ENCODE measurements at places on chromosomes 11 and 22.

DNA sequence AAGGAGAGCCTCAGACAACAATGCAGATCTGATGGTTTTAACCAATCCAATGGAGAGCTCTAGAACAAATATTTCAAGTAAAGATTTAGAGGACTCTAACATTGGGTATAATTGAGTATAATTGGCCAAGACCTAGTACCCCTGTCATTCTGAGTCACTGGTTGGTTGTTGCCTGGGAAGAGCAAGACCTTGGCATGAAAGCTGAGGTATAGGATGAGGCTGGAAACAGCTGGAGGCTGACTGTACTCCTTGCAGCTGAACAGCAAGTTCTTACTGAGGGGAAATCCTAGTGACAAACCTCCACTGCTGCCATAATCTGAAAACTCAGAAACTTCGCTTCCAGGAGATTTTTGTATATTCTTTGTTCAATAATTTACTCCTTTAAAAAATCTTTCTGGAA, 54.3 kb upstream of the MUC15 start:
- no peak for DNase-seq

GRCh38 chr22:24214467-24215285, 30.2 kb downstream of the GGT5 start:
- no peak for DNase-seq

DNA sequence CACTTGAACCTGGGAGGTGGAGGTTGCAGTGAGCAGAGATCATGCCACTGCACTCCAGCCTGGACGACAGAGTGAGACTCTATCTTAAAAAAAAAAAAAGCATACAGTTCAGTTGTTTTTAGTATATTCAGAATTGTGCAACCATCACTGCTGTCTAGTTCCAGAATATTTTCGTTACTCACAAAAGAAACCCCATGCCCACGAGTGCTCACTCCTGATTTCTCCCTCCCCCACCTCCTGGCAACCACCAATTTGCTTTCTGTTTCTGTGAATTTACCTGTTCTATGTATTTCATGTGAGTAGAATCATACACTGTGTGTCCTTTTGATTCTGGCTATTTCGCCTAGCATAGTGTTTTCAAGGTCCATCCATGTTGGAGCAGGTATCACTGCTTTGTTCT, 24.8 kb downstream of the PTPRJ start:
- DNase-seq, result no peak

DNA sequence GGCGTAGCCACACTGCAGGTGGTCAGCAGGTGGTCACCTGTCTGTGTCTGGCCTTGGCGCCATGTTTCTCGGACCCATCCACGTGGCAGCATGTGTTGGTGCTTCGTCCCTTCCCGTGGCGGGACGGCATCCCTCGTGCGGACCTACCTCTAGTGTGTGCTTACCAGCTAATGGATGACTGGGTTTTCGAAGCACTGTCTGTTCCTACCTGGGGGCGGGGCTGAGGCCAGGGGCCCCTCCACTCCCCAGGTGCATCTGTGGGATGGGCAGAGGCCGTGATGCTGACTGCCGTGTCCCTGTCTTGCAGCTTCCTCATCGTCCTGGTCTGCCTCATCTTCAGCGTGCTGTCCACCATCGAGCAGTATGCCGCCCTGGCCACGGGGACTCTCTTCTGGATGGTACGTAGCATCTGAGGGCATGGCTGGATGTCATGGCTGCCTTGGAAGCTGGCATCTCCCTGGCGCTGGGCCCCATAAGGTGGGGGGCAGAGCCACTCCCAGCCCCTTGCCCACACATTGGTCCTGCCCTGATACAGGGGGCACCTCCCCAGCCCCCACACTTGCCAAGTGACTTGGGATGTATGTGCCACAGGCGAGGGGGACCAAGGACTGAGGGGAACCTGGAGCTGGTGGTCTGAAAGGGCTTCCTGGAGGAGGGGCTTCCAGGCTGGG, 82.9 kb downstream of the KCNQ1 start:
- no peak for DNase-seq

DNA sequence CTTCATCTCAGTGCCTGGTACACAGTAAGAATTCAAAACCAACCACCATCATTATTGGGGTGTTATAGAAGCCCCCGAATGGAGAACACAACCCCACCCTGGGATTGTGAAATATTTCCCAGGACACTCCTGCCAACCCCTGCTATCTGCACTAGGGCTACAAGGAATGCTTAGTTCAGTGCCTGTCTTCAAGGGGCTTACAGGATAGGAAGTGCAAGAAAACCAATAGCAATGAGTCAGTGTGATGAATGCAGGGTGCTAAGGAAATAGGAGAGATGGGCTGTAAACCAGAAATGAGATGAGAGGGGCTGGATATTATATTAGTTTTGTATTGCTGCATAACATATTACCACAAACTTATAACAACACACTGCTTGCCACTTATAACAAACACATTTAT, 965 bp upstream of the ASCC2 start:
- no peak for DNase-seq

GRCh38 chr11:101620026-101620425, 36.2 kb upstream of the TRPC6 start:
- DNase-seq, result no peak

DNA sequence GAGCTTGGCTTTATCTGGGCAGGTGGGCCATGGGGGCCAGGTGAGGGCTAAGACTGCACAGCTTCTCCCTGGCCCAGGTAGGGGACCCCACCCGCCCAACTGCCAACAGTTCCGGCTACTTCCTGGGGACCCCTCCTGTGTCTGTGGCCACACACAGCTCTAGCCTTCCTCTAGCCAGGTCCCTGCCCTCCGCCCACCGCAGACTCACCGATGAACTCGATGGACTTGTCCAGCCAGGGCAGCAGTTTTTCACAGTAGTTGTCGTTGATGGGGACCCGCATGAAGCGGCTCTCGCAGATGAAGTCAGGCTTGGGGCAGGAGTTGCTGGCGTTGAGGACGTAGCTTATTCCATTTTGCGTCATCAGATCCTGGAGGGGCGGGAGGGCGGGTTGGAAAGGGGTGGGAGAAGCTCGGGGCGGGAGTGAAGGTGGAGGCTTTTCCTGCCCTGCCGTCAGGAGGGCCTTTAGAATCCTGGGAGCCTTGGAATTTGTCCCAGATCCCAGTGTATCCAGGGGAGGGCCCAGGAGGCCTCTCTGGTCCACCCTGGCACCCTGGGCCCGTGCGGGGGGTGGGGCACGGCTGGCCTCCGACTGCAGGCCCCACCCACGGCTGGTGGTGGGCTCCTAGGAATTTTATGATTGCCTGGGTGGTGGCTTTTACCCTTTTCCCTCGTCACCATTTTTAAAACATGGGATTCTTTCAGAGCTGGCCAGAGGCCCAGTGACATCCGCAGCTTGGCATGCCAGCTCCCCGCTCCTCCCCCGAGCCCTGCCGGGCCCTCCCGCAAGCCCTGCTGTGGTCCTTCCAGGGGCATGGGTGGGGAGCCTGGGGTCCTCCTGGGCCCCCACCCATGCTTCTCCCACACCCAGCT, 13.9 kb downstream of the DUSP8 start:
- DNase-seq, result no peak

DNA sequence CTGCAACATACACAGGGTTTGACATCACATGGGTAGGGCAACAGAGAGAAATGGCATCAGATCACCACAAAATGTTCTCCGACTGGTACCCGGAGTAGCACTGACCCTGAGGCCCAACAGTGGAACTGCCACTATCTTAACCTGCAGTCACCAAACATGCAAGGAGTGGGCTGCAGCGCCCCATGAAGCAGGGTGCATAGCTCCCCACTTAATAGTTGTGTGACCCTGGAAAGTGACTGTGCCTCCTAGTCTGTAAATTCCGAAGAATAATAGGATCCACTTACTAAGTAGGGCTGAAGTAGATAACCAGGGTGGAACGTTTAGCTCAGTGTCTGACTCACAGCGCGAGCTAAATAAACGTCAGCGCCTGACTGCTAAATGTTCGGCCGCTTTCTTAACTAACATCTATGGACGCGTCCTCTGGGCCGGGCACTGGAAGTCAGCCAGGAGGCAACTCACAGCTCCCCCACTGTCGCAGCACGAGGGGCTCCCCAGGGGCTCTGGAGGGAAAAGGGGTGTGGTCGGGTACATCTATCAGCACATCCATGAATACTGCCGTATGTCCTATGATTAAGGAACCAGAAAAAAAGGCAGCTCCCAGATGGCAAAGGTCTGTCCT, 777 bp downstream of the LTO1 start:
- DNase-seq, result no peak

Data from NCI-H1105 (cell line).